ENCODE measurements at places on chromosomes 3 and 15.

DNA sequence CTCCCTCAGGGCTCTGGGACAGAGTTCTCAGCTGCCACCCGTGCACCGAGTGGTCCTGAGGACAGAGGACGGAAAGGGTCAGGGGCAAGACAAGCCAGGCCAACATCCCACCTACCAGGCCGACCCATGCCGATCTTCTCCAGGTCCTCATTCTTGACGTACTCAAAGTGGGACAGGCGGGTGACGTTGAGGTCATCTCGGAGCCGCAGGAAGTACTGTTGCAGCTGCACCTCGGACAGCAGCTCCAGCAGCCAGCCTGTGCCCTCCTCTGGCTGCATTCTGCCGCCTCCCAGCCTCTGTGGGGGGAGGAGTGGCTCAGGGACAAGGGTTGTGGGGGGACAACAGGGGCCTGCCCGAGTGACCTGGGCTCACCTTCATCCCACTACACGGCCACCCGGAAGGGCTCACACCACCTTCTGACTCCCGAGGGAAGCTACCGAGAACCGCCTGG, 20.0 kb downstream of the TNK2 start:
- no peak for DNase-seq

- no peak for DNase-seq
Measured at GRCh38 chr3:143330296-143330868, 210.8 kb downstream of the CHST2 start.

DNA sequence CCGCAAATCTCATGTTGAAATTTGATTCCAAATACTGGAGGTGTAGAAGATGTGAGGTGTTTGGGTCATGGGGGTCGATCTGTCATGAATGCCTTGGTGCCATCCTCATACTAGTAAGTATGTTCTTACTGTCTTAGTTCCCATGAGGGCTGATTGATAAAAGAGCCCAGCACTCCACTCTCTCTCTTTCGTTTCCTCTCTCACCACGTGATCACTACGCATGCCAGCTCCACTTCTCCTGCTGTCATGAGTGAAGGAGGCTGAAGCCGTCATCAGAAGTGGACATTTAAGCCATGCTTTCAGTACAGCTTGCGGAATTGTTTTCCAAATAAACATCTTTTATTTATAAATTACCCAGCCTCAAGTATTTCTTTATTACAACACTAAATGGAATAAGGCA, 6.1 kb downstream of the OR5H15 start:
- no peak for DNase-seq

DNA sequence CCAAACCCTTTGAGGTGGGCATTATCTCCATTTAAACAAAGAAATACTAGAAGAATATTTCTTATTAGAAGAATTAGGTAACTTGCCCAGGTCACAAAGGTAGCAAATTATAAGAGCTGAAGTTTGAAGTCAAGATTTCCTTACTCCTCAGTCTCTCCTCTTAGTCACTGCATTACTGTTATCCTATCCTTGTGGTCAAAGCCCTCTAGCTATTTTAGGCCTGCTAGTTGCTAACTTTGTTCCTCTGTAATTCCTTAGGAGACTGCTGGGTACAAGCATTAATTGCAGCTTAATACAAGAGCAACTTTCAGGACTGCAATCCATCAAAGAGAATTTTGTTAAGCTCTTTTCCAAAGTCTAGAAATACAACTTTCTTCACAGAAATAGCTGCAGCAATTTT, 528.2 kb downstream of the ZIC1 start:
- no peak for DNase-seq

- DNase-seq, result no peak
Measured at GRCh38 chr3:143439817-143440216, 320.2 kb downstream of the CHST2 start.

DNA sequence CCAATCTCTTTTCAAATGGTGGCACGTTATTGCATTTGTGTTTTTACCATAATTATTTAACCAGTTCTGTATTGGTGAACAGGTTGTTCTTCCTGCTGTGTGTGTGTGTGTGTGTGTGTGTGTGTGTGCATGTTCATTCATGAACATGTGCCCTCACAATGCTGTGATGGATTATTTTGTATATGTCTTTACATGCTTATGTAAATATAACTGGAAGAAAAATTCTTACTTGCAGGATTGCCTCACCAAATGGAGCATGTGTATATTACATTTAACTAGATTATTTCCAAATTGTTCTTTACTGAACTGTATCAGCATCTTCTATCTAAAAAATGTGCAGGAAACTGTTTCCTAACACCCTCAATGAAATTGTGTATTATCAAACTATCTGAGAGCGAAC, 175.2 kb upstream of the ZPLD1 start:
- no peak for DNase-seq

DNA sequence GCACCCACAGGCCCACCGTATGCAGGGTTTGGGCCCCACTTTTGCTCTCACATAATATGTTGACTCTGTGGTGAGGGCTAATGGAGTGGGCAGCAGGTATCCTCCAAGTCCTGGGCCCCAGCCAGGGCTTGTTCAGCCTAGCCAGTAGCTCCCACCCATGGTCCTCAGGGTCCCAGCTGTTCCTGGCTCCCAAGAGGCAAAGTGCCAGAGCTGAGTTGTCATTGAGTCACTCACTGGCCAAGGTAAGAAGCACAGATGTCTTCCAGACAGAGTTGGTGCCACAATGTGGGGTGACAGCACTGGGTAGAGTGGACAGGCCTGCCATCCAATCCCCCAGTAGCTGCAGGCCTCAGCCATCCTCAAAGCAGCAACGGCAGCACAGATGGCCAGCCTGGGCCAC, 4.3 kb downstream of the SHF start:
- DNase-seq, result no peak
